Putamen (tissue), 1 donor: ENCODE measurements at places on chromosomes 12 and 14.
A peak's percentile ranks its signal among the peaks of the same experiment; 100 is the strongest.

DNA sequence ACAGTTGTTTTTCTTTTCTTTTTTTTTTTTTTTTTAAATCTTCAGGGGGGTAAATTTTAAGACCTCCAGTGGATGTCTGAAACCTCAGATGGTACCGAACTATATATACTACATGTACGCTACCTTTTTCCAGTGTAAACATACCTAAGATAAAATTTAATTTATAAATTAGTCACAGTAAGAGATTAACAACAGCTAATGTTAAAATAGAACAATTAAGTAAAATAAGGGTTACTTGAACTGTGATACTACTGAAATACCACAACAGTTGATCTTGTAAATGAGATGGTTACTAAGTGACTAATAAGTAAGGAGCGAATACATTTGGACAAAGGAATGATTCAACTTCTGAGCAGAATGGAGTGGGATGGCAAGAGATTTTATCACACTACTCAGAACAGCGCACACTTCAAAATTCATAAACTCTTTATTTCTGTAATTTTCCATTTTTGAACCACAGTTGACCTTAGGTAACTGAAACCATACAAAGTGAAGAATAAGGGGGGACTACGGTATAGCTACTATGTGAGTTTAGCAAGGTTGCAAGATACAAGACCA lies 80.5 kb upstream of the PCED1B start:
- no peak for DNase-seq

DNA sequence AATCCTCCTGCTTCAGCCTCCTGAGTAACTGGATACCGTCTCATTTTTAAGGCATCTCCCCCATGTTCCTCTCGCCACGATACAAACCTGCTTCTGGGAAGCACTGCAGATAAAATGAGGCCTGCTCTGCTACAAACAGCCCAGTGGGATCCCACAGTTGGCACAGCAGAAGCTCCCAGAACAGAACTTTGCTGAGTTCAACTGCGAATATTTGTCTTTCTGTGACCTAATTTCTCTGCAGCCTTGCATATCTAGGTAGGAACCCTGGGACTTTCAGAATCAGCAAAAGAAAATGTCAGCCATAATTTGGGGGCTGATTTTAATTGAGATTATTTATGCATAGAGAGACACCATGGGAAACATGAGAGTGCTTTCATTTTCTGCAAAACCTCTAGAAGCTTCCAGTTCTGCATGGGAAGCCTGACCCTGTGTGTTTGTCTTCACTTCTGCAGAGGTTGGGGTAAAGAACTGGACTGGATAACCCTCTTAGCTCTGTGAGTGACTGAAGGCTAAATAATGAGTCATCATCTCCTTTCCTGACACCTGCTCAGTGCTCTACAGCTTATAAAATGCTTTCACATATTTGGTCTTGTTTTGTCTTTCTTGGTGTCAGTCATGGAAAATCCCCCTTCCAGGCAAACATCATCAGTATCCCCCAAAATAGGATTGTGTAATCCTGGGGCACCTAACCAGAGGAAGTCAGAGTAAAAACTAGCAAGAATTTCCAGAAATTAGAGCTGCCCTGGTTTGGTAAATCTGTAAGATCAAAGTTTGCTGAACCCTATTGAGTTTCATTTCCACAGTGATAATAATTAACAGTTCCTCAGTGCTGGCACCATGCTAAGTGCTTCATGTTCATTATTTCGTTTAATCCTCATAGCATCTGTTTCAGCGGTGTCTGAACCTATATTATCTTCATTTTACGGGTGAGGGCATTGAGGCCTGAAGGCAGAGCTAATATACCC lies 185.8 kb downstream of the SLC15A4 start:
- DNase-seq, result no peak

GRCh38 chr14:103122585-103122946 lies 695 bp upstream of the TNFAIP2 start:
- no peak for DNase-seq

DNA sequence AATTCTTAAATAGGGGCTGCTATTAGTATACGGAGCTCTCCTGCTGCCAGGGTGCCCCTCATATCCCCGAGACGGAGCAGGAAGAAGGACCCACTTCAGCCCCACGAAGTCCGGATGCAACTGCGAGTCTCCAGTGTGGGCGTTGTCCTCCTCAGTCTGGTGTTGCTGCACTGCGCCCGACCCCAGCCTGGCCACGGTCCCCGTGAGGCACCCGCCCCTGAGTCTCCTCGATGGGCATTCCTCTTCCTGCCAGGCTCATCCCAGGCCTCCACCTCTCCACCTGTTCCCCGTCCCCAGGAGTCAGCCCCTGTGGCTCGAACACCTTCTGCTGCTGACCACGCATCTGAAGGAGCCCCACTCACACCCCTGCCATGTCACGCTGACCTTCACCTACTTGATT lies 68.1 kb upstream of the SFSWAP start:
- no peak for DNase-seq

DNA sequence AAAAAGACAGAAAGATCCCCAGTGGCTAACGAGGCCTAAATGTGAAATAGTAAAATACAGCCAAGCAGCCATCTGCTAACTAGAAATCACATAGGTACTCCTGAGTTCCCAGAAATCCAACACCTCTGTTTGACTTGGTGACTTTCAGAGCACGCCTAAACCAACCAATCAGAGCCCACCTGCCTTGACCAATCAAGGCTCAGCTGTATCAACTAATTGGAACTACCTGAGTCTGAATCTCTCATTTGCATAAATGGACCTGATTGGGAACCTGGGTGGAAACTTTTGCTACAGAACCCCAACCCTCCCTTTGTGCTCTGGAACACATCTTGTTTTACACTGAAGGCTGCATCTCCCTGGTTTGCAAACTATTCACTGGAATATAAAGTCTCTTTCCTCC lies 5.1 kb upstream of the TCL1B start:
- DNase-seq, result no peak

- no peak for DNase-seq
Observed at GRCh38 chr14:49221316-49221715, 364.9 kb downstream of the RPS29 start.

DNA sequence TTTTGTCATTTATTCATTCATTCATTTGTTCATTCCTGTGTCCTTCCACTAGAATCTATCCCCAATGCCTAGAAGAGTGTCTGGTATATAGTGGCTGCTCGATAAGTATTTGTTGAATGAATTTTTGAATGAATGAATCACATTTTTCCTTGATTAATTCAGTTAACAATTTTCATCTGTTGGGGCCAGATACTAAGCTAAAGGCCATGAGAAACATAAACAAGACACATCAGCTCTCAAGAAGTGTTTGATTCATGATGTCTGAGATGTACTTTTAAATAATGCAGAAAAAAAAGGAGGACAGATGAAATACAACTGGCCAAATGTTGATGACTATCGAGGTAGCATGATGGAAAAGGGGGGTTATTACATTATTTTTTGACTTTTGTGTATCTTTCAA lies 48.1 kb upstream of the TMED10 start:
- no peak for DNase-seq

DNA sequence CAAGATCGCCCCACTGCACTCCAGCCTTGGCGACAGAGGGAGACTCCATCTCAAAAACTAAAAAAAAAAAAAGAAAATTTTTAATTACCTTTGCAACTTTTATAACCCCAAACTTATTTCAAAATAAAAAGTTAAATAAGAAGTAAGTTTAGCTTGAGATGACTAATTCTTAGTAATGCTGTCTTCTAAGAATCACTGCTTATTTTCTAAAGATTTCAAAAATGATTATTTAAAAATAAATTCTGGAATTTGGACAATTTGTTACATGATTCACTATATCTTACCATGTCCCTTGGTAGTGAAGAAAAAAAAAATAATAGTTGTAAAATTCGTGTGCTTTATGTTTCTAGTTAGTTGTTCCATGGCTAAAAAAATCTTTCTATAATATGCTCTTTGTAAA lies 11.6 kb upstream of the HECTD1 start:
- DNase-seq, result no peak

- DNase-seq, result no peak
Observed at GRCh38 chr14:38089123-38089522, 118.6 kb upstream of the SSTR1 start.

DNA sequence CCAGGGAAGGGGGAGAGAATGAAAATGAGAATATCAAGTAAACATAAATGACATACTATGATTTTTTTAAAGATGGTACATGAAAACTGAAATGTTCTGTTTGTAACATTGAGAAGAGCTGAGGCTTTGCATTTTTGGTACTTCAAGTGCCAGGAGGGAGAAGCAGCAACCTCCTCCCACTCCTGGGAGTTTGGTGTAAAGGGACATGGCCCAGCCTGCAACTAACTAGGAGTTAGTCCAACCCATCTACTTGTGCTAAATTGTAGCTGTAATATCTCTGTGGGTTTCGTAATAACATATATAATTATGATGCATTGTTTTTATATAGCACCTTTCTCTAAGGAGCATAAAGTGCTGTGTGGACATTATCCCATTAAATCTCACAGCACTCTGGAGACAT lies 517.5 kb downstream of the NELL2 start:
- DNase-seq, result no peak

DNA sequence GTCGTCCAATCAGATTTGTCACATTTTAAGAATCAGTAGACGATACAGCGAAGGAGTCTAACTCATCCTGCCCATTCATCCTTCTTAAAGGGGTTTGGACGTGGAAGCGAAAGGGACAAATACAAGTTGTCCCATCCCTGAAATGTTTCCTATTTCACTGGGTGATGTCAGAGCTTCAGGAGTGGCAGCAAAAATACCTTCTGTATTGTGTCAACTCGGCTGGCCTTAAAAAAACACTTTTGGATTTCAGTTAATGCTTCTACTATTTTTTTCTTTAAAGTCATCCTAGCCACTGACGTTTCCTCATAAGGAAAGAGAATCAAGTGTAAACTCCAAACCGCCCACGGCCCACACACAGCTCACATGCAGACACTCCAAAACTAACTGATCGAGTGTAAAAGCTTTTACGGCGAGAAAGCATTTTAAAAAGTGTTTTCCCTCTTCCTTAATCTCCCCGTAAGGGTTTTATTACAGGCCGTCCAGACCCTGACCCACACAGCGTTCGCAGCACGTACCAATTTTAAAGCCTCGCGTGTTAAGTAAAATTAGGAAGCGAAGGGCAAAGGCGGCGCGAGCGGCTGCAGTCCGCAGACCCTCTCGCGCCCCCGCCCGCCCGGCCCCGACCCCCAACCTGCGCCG lies 593 bp downstream of the CFL2 start:
- DNase-seq, result no peak

DNA sequence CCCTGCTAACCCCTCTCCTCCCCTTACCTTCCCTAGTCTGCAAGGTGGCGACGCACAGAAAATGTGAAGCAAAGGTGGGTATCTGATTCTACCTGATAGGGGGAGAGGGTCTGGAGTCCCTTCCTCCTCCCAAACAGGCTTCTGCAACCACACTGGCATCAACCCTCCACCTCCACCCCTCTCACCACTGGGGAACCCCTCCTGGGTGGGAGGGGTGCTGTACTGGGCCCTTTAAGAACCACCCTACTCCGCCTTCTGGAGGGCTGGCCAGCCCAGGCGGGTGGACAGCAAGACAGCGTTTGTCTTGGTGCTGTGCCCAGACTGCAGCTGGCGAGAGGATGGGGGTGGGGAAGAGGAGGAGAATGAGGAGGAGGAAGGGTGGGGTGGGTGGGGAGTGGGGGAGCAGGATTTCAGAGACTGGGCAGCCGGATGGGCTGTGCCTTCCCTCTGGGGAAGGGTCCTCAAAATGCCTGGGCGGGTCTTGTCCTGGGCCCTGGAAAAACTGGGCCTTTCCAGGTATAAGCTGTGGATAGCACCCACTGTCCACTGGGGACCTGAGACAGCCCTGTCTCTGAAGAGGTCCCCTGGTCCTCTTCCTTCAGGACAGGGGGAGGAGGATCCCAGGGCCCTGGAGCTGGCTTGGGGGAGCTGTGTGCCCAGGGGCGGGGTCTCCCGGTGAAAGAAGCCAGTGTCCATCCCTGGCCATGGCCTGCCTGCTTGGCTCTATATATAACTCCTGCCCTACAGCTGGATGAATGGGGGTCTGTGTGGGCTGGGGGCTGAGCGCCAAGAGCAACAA lies 2.8 kb downstream of the TNS2 start:
- peak; percentile 96 for DNase-seq

DNA sequence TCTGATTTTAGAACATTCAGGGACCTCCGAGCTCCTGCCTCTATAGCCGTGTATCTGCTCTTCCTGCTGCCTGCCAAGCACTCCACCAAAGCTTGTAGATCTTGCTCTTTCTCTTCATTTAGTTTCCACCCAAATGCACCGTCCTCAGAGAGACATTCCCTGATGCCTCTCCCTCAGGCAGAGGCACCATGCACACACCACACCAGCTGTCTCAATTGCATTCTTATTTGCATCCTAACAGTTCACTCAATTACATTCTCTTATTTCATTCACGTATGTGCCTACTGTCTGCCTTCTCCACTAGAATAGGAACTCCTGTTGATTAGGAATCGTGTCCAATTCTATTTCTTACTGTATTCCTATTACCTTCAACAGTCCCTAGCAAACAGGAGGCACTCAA lies 845.4 kb upstream of the TMEM132C start:
- DNase-seq, result no peak

DNA sequence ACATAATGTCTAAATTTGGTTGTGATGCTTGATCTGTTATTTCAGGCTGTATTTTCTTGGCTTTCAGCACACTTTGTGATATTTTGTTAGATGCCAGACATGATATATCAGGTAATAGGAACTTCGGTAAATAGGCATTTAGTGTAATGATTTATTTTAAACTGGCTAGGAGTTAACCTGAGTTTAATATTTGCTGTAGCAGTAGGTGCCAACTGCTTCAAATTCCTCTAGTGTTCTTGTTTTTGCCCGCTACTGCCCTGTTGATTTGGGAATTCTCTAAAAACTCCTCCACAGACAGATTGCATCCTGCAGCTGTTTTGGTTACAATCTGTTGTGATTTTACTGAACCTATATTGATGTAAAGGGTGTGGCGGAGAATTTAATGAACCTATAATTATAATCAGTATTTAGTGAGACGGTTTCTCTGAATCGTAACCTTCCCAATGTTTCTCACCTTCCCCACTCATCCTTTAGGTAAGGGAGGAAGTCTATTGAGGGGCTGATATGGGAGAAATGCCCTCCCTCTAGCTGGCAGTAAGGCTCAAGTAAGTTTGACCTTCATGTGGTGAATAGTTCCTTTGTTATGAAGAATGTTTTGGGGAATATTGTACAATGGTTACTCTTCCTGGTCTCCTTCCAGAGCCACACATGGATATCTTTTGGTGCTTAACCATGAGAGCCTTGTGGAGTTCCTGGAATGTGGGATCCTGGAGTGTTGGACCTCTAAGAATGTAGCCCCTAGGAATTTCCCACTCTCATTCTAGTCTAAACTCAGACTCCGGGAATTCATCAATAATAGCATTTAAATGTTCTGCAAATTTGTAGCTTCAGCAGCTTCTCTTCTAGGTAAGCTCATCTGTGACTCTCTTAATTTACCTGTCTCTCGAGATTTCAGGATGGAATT lies 634.1 kb downstream of the FSCB start:
- DNase-seq, result no peak

DNA sequence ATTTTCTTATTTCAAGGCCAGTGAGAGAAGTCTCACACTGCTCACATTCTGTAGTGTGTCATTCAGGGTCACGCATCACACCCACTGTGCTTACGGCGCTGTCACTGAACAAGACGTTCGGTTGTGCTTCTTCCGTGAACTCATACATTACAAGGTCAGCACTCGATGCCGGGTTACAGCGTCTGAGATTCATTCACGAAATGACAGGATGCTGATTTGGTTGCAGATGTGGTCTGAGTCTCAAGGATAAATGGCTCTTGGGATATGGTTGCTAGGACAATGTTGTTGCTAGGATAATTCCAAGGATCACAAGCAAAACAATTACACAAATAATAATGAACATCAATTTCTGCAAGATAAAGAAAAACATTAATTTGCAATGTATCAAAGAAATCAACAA lies 47.4 kb downstream of the STX2 start:
- DNase-seq, result no peak
